NCI-H187 (cell line): ENCODE measurements at places on chromosomes 3 and 15.

DNA sequence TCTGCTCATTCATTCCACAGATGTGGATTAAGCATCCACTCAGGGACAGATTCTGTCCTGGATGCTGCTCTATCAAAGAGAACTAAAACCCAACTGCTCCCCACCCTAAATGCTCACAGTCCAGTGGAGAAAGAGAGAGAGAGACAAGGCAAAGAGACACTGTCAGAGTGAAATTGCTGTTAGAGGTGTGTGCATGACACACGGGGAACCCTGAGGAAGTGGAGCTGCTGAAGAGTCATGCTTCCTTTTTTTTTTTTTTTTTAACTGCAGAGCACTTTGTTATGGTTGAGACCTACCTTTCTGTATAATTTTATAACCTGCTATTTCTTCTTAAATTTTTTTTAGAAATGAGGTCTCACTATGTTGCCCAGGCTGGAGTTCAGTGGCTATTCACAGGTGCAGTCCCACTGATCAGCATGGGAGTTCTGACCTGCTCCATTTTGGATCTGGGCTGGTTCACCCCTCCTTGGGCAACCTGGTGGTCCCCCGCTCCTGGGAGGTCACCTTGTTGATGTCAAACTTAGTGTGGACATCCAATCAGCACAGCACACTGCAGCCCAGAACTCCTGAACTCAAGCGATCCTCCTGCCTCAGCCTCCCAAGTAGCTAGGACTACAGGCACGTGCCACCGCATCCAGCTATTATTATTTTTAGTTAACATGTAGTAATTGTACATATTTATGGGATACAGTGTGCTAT is 18.2 kb upstream of the PSTPIP1 start:
- no peak for DNase-seq

- DNase-seq: no peak
These were observed 46.3 kb downstream of the ARHGAP31 start for GRCh38 chr3:119340446-119340845.

DNA sequence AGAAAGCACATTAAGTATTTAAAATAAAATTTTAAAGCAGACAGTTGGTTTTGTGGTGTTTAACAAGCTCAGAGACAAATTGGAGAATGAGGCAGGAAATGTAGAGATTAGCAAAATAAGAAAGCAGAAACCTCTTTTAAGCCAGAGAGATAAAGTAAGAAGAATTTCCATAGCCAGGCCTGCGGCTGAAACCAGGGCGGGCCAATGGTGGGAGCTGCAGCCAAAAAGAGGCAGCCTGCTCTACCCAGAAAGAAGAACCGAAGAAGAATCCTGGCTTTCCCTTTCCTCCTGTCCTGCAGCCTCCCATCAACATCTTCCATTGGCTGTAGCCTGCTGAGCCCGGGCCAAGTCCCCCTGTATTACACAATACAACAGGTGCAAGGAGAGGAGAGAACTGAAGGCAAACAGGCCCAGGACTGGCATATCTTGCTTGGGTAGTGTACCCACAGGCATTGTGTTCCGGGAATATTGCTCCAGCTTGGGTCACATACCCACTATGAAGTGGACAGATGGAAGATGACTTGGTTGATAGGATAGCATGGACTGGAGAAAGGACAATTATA is 11.5 kb upstream of the TFG start:
- DNase-seq: no peak

DNA sequence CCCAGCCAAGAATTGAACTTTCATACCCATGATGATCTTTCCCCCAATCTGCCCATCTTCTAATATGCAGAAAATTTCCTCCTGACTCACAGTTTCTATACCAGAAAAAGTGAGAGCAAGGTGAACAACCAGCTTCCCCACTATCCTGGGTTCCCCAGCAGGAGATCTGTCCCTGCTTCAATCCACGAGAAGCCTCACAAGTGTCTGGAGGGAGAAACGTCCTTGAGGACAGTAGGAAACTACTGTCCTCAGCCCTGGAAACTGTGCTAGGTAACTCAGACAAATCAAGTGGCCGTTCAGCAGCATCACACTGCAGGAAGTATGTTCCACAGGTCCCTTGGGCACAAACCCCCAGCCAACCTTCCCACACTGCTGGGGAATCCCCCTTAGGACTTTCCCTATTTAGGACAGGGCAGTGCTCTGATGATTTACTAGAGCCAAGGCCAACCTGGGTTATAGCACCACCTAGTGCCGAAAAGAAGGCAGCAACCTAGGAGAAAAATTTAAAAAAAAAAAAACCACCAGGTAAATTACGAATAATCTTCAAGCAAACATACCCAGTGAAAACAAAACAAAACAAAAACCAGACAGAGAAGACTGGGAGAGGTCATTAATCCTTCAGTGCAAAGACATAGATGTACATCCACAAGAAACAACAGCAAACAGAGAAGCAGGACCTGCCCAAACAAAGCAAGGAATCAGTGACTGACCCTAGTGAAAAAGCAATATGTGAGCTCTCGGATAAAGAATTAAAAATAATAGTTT is 36.0 kb downstream of the MORC1 start:
- DNase-seq: no peak

DNA sequence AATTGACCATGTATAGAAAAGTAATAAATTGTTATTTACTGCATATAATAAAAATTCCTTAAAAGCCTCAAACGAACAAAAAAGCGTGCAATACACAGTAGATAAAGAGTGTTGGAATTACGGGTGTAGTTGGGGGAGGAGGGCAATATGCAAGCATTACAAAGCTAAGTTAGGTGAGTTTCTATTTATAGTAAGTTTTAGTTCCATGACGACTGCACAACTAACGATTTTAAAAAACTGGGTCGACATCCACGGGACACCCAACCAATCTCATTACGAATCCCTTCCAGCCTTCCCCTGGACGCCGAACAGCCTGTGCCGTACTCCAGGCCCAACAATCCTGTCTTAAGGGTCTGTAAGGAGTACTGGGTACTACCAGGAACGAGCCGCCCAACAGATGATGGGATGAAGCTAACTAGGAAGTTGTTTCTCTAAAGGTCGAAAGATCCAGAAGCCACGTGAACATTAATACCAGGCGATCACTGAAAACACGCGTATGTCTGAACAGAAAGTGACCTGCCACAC is 677 bp downstream of the POLQ start:
- DNase-seq: no peak
